Endothelial cell (in vitro differentiated cells): ENCODE measurements at places on chromosomes 12 and 14. TPM values are rescaled to one million over a fixed set of nuclear protein-coding genes. Genes with fewer than 3 reads are reported as not detected.

DNA sequence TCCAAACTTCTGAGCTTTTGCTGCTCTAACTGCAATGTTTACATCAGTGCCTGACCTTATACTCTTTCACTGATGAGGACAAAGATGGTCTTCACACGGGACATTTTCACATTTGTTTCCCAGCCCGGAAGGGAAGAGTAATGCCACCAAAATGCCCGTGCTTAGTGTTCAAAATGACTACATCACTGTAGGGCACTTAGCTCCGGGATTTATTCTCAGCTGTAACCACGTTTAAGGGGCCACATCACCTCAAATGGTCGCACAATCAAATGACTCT is 2.9 kb downstream of the GSG1 start:
- DNase-seq = no peak

DNA sequence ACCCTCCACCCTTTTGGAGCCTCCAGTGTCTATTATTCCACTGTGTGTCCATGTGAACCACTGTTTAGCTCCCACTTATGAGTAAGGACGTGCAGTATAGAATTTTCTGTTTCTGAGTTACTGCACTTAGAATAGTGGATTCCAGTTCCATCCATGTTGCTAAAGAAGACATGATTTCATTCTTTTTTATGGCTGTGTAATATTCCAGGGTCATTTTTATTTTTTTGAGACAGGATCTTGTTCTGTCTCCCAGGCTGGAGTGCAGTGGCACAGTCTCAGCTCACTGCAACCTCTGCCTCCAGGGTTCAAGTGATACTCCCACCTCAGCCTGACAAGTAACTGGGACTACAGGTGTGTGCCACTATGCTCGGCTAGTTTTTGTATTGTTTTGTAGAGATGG is 31.6 kb downstream of the EML1 start:
- DNase-seq = no peak

DNA sequence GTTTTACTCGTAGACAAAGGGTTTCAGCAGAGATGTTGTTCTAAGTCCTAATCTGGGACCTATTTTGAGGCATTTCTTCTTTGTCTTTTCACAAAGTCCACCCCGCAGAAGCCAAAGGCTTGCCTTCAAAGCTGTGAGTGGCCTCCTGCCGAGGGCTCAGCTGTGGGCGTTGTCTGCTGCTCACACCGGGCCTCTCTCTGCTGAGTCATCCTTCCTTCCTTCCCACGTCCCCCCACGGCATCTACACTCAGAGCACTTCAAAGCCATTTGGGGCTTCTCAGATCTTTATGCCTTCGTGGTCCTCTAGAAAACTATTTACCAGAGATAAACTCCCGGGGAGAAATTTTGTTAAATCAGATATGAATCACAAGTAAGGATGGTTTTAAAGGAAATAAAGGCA is 115.9 kb upstream of the TMPO start:
- DNase-seq = no peak

DNA sequence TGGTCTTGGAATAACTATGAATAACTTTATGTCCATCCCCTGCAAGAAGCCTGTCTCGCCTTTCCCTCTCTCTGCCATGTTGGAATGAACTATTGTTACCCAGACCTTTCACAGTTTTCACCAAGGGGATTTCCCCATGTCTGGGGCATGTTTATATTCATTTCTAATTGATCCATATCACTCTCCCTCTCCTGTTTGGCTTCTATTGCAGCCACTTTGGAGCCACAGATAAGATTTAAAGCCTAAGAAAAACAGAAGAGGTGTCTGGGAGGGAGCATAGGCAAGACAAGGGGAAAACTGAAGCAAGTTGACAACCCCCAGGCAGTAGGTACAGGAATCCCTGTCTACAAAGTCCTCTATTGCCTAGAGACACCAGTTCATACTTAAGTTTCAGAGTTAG is 41.0 kb upstream of the FOXJ2 start:
- no peak for DNase-seq

GRCh38 chr14:100762901-100763300 is 36.2 kb downstream of the DLK1 start:
- DNase-seq = no peak

GRCh38 chr12:68402422-68402821 is 70.3 kb upstream of the MDM1 start:
- DNase-seq = no peak

- DNase-seq = no peak
Observed at GRCh38 chr12:113040722-113041171, 15.8 kb upstream of the DTX1 start.

- no peak for DNase-seq
Observed at GRCh38 chr14:51845811-51846210, 14.6 kb upstream of the GNG2 start.

GRCh38 chr12:111448266-111448830 is 42.6 kb downstream of the SH2B3 start:
- DNase-seq = no peak

The MOK gene
- total RNA-seq = 5.8 TPM

The REP15 gene
- 4.0 TPM for total RNA-seq
